T-helper 2 cell (primary cell): ENCODE measurements at places on chromosomes 4 and X.

GRCh38 chrX:37472836-37473235 lies 98.6 kb upstream of the LANCL3 start:
- DNase-seq = no peak

DNA sequence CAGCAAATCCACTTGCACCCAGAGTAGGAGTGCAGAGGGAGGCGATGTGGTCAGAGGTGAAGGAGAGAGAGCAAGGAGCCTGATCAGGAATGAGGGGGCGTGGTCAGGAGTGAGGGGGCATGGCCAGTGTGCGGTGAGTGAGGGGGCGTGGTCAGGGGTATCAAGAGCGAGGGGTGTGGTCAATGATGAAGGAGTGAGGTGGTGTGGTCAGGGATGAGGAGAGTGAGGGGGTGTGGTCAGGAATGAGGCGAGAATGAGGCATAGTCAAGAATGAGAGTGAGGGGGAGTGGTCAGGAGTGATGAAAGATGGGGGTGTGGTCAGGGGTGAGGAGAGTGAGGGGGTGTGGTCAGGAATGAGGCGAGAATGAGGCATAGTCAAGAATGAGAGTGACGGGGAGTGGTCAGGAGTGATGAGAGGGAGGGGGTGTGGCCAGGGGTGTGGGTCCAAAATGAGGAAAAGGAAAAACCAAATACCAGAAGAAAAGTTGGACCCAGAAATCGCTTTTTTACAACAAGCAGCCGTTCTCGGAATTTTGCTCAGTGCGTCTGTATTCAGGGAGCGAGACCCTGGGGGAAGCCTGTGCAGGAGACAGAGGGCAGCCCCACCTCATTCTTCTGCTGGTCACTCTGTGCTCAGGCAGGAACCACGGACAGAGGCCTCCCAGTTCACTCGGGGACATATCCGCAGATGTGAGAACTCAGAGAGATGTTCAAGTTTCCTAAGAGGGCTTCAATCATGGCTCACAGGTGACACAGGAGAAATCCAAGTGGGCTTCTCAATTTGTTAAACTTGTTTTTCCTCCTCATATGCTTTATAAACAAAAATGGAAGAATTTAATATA lies 47.5 kb downstream of the MAGEA1 start:
- no peak for DNase-seq

DNA sequence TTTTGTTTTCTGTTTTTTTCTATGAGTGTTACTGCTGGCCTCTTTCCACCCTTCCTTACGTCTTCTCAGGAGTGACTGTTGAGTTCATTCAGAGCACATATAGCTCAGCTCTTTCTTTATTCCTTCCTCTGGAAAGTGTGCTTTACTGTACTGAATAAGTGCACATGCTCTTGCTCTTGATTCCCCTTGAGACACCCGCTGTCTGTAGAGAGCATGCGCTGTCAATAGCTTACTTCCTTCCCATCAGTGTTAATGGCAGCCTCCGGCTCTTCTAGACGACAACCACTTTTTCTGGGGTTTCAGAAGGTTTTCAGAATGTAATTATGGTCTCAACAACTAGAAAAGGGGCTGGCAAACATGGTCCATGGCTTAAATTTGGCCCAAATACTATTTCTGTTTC lies 504.9 kb downstream of the C4orf33 start:
- no peak for DNase-seq

DNA sequence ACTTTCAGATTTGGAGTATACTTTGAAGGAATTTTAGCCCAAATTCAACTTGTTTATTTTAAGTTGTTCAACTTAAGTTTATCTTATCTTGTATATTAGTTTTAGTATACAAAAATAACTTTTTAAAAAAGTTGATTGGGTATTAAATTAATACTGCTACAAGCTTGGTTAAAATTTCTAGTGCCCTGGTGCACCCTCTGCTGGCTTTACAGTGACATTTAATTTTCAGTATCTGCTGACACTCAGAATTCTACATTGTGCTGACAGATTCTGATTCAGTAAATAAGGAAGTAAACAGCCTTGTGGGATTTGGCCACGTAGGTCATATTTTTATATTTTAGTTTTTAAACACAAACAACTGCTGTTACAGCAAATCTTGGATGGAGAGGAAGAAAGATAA lies 2.9 kb downstream of the EDA start:
- DNase-seq = no peak

DNA sequence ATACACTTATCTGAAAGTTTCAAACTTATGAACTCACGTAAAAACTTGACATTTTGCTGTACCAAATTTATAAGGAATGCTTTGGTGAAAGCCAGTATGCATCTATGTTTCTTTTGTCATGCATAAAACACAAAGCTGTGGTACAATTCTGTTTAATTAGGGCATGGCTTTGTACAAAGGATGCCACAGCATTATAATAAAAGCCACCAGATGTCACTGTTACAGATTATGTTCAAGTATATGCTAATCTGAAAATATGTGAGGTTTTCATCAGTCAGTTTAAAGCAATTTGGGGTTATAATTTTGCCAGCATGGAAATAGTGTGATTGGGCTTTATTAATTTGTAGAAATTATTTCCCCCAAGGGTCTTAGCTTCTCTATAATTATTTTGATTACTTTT lies 69.0 kb downstream of the ATOH1 start:
- peak; percentile 3 for DNase-seq

- DNase-seq = no peak
These were observed 218.8 kb upstream of the NOCT start for GRCh38 chr4:138796761-138797160.

DNA sequence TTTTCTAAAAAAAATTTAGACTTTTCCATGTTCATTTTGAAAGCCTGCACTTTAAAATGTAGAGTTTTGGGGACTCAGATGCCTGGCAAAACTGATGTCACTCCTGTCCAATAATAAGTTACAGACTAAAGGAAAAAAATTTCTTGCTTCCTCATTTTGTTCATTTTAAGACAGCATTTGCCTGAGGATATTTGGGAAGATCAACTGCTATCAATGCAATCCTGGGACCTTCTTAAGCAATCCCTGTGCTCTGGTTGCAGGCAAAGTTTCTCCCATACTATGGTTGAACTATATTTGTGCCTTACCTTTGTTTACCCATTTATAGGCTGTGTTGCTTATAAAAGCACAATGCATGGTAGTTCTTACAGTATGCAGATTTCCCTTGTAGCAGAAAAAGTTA lies 280.4 kb downstream of the CFAP47 start:
- no peak for DNase-seq
